Anterior cingulate cortex (tissue), 58 donors: ENCODE measurements at places on chromosomes 6 and 20.

GRCh38 chr6:70107852-70108629 is 194.8 kb downstream of the COL9A1 start:
- DNase-seq, result no peak

GRCh38 chr6:136532030-136532429 is 18.2 kb downstream of the MAP7 start:
- no peak for DNase-seq

GRCh38 chr6:160068346-160068745 is 53.3 kb upstream of the SLC22A1 start:
- DNase-seq, result no peak

GRCh38 chr6:168834042-168834587 is 393.1 kb downstream of the SMOC2 start:
- no peak for DNase-seq

GRCh38 chr6:6509284-6509683 is 79.2 kb upstream of the LY86 start:
- no peak for DNase-seq

- DNase-seq, result no peak
These were observed 3.4 kb upstream of the ZNF133 start for GRCh38 chr20:18284805-18285533.
